GM12878 (cell line): ENCODE measurements at places on chromosomes 3 and 15. TPM values are rescaled to one million over a fixed set of nuclear protein-coding genes. Genes with fewer than 3 reads are reported as not detected.

- DNase-seq: no peak
- no peaks in the 10 kb centered on the region for H3K27me3 ChIP-seq
- no peak overlapping the region for H3K4me3 ChIP-seq
Observed at GRCh38 chr3:130663092-130663491, 83.5 kb downstream of the PIK3R4 start.

Gene TIPIN
- total RNA-seq: 26.2 and 30.3 TPM in 2 replicates

Gene CEMIP
- total RNA-seq: 0.43 and 0.44 TPM in 2 replicates

Gene DCP1A
- 15.2 and 18.9 TPM in 2 replicates for total RNA-seq

- DNase-seq: peak; percentile 65
- peaks cover 6% of the 10 kb centered on the region; the same call in 1 of the 2 replicates for H3K36me3 ChIP-seq
- peaks cover 12% of the 10 kb centered on the region for H3K4me1 ChIP-seq
- H3K27ac ChIP-seq: peak overlapping the region; percentile 77
- H3K27me3 ChIP-seq: no peaks in the 10 kb centered on the region
Observed at GRCh38 chr15:41772720-41773331, 1.5 kb upstream of the MAPKBP1 start.

DNA sequence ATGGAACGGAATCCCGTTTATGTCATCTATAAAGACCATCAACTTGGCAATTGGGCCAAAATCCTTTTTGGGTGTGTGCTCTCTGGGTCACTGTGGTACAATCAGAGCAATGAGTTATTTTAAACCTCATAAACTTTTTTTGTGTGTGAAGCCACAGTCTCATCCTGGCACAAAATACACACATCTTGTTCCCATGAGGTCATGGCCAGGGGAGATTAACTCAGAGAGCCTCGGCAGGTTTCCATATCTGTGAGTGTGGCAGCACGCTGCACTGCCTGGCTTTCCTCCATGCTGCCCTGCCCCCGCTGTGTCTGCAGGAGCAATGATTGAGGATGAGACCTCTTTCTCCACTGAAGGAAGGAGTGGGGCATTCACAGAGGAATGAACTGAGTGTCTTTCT lies 54.0 kb upstream of the DLG1 start:
- no peaks in the 10 kb centered on the region for H3K27me3 ChIP-seq
- no peaks in the 10 kb centered on the region for H3K36me3 ChIP-seq
- no peak for DNase-seq
- no peak overlapping the region for H3K27ac ChIP-seq

Gene CPNE9
- not detected in 2 replicates for total RNA-seq

Gene CNTN6
- not detected in 2 replicates for total RNA-seq

Gene SLC12A1
- not detected in 2 replicates for total RNA-seq

Gene C2CD4B
- not detected in 2 replicates for total RNA-seq

Gene ZPLD1
- not detected in 2 replicates for total RNA-seq

- H3K27ac ChIP-seq: peak overlapping the region; percentile 100
- peak overlapping the region; percentile 73 for H3K4me3 ChIP-seq
- H3K27me3 ChIP-seq: no peaks in the 10 kb centered on the region
- DNase-seq: no peak
- peaks cover 22% of the 10 kb centered on the region for H3K4me1 ChIP-seq
Observed at GRCh38 chr3:98555025-98555379, 23.2 kb downstream of the GPR15 start.

DNA sequence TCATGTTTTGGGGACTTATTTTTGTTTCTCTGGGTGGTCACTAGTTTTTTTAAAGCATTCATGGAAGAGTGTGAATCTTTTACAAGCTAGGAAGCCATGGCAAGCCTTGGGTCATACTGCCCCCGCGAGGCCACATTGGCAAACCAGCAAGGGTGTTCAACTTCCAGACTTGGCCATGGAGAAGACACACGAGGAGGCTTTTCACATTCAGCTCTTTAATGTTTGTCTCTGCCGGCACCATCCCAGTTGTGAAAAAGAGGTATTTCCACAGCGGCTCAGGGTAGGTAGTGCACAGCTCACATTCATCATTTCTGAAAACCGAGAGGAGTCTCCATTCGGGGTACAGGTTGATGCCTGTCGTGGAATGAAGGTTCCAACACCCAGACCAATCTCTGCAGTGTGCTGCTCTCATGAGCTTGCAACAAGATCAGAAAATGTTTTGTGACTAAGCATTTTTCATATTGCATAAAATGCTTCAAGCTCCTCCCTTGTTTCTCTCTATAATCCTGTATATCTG lies 7.7 kb downstream of the CCR5 start:
- peaks cover 12% of the 10 kb centered on the region for H3K4me1 ChIP-seq
- no peak overlapping the region for H3K27ac ChIP-seq
- no peak overlapping the region for H3K4me3 ChIP-seq
- no peaks in the 10 kb centered on the region for H3K36me3 ChIP-seq
- H3K27me3 ChIP-seq: peaks cover 3% of the 10 kb centered on the region
- no peak for DNase-seq

DNA sequence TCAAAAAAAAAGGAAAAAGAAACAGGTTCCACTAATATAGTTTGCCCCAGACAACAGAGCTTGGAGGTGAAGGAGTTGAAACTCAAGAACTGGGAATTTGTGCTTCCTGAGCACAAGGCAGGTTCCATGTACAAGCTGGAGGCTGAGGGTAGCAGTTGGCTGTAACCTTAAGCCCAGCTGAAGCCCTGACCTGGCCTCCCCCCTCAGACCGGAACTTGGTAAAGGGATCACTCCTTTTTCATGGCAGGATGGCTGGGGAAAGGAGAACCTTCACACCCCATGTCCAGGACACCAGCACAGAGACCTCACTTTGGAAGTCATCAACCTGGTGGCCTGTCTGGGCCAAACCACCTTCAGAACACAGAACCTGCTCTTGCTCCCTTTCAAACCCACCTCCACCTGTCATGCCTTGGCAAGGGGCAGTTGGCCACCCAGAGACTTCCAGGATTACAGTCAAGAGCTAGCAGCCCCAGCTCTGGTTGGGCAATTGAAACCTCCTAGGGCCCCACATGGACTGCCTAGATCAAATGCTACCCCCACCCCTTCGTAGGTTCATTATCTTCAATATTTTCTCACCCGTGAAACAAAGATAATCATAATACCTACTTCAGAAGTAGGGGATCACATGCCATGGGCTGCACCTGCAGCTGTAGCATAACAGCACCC lies 3.5 kb downstream of the RPL29 start:
- peaks cover 16% of the 10 kb centered on the region for H3K36me3 ChIP-seq
- no peak overlapping the region for H3K4me3 ChIP-seq
- H3K4me1 ChIP-seq: peaks cover 9% of the 10 kb centered on the region
- no peak for DNase-seq
- no peak overlapping the region for H3K27ac ChIP-seq

DNA sequence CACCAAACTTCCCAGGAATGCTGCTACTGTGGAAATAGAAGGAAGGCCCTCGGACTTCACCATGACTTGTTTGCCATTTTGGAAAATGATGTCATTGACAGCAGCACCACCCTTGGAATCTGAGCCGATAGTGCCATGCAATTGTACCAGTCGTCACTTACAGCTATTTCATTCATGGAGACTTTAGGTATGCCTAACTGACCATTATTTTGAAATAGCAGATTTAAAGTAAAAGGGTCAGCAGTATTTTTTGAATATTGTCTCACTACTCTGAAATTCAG lies 66.0 kb upstream of the ARL8B start:
- H3K27me3 ChIP-seq: no peaks in the 10 kb centered on the region
- H3K4me3 ChIP-seq: no peak overlapping the region
- no peak overlapping the region for H3K27ac ChIP-seq

- H3K4me3 ChIP-seq: no peak overlapping the region
- H3K36me3 ChIP-seq: no peaks in the 10 kb centered on the region
- no peak for DNase-seq
- H3K27ac ChIP-seq: no peak overlapping the region
- H3K27me3 ChIP-seq: no peaks in the 10 kb centered on the region
- H3K4me1 ChIP-seq: no peaks in the 10 kb centered on the region
Observed at GRCh38 chr3:193498215-193498614, 56.5 kb downstream of the ATP13A4 start.

DNA sequence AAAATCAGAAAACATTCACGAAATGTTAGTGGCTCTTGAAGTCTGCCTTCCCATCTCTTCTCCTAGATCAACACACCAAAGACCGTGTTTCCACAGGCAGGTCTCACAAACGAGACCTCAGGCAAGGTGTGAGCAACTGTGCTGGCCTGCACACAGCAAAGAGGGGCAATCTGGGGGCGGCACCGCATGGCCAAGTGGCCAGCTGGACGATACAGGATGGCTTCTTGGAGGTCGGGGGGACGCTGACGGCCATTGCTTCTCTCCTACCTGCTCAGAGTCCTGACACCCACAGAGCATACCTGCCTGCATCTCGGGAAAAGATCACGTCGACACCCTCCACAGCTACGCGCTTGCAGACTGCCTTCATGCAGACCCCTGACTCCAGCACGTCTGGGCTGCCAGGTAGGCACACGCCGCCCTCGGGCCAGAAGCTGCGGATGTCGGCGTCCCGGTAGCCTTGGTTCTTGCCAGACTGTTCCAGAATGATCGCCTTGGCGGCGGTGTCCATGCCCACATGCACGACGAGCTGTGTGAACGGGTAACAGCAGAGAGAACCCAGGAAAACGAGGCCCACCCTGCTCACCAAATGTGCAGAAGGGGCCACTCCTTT lies 38.4 kb downstream of the PGPEP1L start:
- no peak overlapping the region for H3K4me3 ChIP-seq
- no peaks in the 10 kb centered on the region for H3K4me1 ChIP-seq
- no peak for DNase-seq

- H3K4me3 ChIP-seq: no peak overlapping the region
- DNase-seq: no peak
- H3K36me3 ChIP-seq: no peaks in the 10 kb centered on the region
- H3K27me3 ChIP-seq: no peaks in the 10 kb centered on the region
- no peaks in the 10 kb centered on the region for H3K4me1 ChIP-seq
- H3K27ac ChIP-seq: no peak overlapping the region
Observed at GRCh38 chr15:27358751-27359434, 387.9 kb downstream of the GABRG3 start.

DNA sequence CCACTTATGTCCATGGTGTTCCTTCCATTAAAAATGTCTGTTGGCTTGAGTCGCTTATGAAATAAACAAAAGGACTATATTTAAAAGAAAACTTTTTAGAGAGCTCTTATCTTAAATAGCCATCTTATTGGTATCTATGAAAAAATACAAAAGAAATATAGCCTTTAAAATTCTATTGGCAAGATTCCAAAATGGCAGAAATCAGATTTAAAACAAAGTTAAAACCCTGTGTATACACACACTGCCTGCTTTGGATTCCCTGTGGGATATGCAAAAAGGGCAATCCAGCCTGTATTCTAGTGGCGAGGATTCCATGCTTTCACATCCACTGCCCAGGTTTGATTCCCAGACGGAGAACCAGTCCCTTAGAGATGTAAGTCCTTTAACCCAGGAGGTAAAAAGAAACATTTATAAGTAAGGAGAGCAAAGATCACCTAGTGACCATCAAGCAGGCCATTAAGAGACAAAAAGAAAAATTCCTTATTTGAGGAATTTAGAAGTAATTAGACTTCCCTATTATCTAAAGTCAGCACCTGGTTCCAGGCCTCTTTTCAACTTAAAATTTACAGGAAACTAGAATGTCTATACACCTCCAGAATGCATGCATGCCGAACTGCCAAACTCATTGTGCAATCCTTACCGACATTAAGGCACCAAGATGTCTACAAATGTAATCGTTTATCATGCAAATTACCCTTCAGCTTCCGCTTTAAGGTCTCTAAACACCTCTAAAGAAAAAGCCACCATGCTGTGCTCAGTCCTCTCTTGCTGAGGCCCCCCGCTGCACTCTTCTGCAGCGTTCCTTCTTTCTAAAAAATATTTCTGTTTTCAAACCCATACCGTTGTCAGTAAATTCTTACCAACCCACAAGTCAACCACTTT lies 69.6 kb upstream of the STRIT1 start:
- DNase-seq: no peak
- H3K27me3 ChIP-seq: no peaks in the 10 kb centered on the region; the same call in 1 of the 2 replicates
- H3K36me3 ChIP-seq: no peaks in the 10 kb centered on the region
- H3K4me1 ChIP-seq: no peaks in the 10 kb centered on the region

DNA sequence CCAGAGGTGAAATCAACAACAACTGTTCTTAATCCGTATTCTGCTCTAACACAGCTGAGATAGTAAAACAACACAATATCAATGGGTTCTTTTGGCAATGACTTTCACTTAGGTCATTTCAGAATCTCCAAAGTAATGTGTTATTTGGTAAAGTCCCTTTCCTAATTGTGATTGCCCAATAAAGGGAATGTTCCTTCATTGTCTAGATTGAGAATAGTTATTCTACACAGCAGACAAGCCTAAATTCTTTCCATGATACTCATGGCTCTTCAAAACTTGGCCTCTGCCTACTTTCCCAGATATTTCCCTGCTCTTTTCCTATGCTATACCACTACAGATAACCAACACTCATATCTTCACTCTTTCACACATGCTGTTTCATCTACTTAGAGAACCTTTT lies 219.8 kb downstream of the FMN1 start:
- DNase-seq: no peak
- no peak overlapping the region for H3K27ac ChIP-seq
- no peaks in the 10 kb centered on the region for H3K4me1 ChIP-seq
- no peaks in the 10 kb centered on the region for H3K36me3 ChIP-seq

GRCh38 chr15:41774882-41775417 lies 666 bp downstream of the MAPKBP1 start:
- H3K36me3 ChIP-seq: no peaks in the 10 kb centered on the region
- peaks cover 17% of the 10 kb centered on the region for H3K4me1 ChIP-seq
- peak overlapping the region; percentile 92 for H3K4me3 ChIP-seq
- no peaks in the 10 kb centered on the region for H3K27me3 ChIP-seq
- peak overlapping the region; percentile 77 for H3K27ac ChIP-seq
- no peak for DNase-seq

- no peaks in the 10 kb centered on the region for H3K27me3 ChIP-seq
- no peak for DNase-seq
- H3K36me3 ChIP-seq: peaks cover 4% of the 10 kb centered on the region; the same call in 1 of the 2 replicates
- peaks cover 19% of the 10 kb centered on the region for H3K4me1 ChIP-seq
- H3K27ac ChIP-seq: no peak overlapping the region; the same call in 1 of the 2 replicates
- peak overlapping the region; percentile 59 for H3K4me3 ChIP-seq
Observed at GRCh38 chr3:47159820-47160219, 4.1 kb downstream of the SETD2 start.

DNA sequence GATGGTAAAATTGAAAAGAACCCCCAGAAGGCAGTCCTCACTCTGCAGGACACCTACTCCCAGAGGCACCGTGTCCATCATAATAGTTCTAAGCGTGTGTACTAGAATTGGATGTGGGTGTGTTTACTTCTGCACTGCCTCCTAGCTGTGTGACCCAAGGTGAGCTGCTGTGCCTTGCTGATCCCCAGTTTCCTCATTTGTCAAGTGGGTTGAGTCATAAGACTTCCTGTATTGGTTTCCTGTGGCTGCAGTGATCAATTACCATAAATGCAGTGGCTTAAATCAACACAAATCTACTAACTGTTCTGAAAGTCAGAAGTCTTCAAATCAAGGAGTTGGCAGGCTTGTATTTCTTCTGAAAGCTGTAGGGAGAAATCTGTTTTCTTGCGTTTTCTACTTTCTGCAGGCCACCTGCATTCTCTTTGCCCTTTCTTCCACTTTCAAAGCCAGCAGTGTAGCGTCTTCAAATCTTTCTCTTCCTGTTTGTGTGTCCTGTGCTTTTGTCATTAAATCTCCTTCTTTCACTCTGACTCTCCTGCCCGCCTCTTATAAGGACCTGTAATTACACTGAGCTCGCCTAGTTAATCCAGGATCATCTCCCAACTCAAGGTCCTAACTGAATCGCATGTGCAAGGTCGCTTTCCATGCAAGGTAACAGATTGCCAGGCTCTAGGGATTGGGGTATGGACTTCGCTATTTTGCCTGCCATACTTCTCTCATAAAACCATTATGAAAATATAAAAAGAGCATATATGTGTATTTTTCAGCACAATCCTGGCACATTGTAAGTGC lies 59.0 kb downstream of the RORA start:
- H3K4me1 ChIP-seq: peaks cover 10% of the 10 kb centered on the region
- no peaks in the 10 kb centered on the region; the same call in 1 of the 2 replicates for H3K27me3 ChIP-seq
- peak; percentile 15 for DNase-seq
- no peak overlapping the region for H3K27ac ChIP-seq
